CD4-positive, alpha-beta T cell treated with Interleukin-10 for 1 hour (primary cell): ENCODE measurements at places on chromosomes 13 and 19.

DNA sequence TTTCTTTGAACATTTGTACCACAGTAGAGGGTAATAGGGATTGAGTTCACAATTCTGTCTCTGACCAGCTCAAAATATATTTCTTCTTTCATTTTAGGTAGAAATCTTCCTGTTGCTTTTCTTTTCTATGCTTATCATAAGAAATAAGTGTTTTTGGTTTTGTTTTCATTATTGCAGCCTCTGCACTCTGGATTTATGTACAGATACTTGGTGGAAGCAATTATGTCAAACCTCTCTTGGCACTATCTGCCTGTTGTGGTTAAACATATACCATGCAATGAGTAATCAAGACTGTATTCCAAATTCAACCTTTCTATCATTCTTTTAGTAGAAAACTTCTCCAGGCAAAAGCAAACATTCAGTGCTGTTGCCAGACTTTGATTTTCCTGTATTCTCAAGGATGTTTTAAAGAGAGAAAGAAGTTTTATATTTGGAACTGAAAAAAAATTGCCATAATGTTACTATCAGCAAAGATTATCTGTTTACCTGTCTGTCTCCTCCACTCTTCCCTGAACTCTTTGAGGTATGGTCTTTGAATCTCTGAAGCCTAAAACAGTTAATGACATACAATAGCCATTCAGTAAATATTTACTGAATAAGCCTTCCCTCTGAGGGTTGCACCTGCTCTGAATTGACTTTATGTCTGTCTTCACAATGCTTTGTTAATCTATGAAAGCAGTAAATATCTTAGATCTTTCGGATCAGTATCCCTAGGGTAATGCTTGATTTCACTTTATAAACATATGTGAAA, 612.5 kb upstream of the PRR20A start:
- DNase-seq = no peak

DNA sequence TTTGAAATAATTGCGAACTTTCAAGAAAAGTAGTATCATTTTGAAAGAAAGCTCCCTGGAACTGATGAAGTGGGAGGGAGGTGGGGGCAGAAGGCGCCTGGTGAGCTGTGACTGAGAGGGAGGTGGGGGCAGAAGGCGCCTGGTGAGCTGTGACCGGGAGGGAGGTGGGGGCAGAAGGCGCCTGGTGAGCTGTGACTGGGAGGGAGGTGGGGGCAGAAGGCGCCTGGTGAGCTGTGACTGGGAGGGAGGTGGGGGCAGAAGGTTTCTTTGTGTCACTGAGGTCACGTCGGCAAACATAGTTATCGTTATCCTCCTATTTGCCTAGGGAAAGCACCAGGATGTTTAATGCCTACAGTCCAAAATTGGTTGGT, 24.2 kb downstream of the C2CD4C start:
- no peak for DNase-seq

DNA sequence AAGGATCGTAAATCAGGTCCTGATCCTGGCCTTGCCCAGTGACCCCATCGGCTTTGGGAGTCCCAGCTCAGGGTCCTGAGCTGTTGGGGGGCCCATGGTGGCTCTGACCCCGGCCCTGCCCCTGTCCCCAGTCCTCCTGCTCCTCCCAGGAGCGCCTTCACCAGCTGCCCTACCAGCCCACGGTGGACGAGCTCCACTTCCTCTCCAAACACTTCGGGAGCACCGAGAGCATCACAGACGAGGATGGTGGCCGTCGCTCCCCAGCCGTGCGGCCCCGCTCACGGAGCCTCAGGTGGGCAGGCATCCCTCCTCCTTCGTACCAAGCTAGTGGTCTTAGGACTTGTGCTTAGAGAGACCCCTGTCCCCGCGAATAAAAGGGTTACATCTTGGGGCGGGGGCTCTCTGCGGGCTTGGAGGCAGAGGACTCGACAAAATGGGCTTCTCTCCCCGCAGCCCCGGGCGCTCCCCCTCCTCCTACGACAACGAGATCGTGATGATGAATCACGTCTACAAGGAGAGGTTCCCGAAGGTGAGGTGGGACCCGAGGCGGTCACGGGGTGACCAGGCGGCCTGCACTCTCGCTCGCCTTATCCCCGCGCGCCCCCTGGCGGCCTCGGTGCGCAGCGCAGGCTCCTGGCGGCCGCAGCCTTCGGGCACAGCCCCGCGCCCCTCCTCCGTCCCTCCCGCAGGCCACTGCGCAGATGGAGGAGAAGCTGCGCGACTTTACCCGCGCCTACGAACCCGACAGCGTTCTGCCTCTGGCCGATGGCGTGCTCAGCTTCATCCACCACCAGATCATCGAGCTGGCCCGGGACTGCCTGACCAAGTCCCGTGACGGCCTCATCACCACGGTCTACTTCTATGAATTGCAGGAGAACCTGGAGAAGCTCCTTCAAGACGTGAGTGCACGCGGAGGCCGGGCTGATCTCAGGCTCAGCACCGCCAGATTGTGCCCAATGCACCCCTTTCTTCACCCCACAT, 9.1 kb downstream of the MAST1 start:
- DNase-seq = peak; percentile 82

- no peak for DNase-seq
These were observed 99.2 kb downstream of the ABCC4 start for GRCh38 chr13:95201814-95202651.
